NCI-H510A treated with DMSO at 0.1 percent for 48 hours (cell line): ENCODE measurements at places on chromosomes 12 and 14.

DNA sequence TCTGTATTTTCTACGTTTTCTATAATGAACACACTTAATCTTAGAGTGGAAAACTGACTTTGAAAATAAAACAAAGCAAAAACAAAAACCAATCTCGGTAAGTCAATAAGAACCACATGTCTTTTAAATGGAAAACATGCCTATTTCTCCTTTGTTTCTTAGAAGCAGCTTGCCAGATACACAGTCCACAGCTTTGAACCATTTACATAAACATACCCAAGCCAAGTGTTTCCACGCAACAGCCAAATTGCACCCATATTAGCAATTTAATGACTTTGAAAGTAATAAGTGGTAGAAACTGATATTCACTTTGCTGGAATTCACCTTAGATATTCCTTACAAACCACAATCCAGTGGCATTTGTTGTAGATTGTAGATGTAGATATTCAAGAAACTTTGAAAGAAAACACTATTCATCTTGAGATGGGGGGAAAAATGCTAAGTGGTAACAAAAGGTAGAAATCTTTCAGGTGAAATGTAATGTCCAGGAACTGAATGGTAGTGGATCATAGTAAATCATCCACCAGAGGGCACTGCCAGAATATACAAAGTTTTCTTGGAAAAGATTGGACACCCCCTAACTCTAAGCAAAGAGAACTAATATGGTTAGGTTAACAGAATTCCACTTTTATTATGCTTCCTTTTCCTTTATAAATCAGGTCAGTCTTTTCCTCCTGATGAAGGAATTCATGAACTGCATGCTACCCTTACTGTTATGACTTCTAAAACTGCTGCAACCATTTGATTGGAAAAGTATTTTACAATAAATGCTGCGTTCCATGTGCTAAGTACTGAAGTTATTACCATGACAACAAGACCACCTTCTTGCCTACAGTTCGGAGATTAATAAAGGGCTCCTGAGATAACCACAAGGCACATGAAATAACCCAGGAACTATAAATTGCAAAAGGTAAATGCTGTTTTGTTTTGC, 69.8 kb downstream of the RERG start:
- DNase-seq = peak; percentile 14

DNA sequence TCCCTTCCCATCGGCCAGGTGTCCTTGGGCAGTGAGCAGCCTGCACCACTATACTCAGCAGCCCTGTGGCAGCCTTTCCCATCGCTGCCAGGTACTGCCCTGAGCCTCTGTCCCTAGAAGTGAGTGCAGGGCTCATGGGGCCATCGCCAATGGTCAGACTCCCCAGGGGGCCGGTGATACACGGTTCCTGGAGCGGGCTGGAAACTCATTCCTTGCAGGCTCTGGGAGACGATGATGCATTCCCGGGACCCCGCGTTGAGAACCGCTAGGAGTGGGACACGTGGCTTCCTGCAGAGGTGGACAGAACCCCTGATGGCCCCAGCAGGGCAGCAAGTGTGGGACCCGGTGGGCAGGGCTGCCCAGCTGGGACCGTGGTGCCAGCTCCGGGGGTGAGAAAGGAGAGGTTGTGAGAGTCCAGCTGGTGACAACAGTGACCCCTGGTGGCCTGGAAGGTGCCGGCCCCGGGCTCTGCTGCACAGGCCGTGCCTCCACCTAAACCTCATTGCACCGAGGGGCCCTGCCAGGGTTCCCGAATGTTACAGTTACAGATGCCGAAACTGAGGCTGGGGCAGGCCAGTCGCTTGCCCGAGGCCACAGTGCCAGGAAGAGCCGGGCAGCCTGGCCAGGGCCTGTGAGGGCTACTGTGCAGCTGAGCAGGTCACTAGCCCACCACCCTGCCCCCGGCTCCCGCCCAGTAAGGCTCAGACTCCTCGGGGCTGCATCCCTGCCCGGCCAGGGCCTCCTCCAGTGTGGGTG, 33.8 kb downstream of the FBRSL1 start:
- DNase-seq = no peak

GRCh38 chr12:23063206-23063605, 438.2 kb downstream of the ETNK1 start:
- no peak for DNase-seq

- DNase-seq = no peak
Measured at GRCh38 chr12:25384038-25384892, 133.5 kb upstream of the KRAS start.

GRCh38 chr12:7346551-7347225, 42.8 kb downstream of the ACSM4 start:
- no peak for DNase-seq

GRCh38 chr12:3869865-3870264, 3.3 kb downstream of the PARP11 start:
- no peak for DNase-seq

- DNase-seq = no peak
Measured at GRCh38 chr12:20524113-20524512, 155.8 kb downstream of the PDE3A start.

- no peak for DNase-seq
Measured at GRCh38 chr14:74616507-74616906, 4.5 kb upstream of the LTBP2 start.

DNA sequence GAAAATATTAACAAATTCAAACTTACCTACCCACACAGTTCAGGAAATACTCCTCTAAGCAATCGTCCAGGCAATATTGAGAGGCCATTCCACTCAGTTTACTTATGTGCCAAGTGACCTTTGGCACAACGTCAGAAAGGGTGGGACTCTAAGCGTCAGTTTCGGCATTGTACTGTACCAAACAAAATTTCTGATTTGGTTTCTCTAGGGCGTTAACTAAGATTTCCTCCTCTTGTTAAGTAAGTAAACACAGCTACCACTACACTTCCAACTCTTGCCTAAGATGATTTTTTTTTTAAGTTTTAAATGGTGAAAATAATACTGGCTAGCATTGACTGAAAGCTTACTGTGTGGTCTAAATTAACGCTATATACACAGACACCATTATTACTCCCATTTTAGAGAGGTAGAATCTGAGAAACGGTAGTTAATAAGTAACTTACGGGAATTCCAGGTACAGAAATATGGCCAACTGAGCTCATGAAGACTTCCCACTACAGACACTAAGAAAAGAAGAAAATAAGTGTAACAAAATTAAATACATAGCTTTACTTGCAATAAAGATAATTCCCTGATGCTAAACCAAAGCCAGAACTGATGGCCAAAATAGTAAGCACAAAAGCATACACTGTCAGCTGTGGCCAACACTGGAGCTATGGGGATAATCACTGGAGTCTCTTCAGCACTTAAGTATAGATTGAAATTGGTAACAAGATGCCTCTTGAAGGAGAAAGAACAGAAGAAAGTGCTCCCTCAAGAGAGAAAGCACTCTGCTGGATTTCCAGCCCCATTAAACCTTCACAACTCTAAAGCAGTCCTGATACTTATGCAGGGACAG, 76.1 kb downstream of the EPS8 start:
- DNase-seq = no peak

DNA sequence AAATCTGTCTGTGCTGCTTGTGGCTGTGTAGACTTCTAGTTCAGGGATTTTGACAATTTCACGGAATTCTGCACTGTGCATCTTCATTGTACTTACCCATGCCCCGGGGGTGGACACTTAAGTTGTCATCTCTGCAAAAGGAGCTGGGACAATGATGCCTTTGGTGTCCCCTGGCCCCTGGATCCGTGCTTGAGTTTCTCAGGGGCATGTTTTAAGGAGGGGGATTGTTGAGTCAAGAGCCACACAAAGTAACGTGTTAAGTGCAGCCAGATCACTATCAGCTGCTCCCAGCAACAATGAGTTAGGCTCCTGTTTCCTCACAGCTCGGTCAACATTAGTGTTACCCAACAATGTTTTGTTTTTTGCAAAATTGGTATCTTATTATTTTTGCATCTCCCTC, 305.0 kb upstream of the DIO3 start:
- DNase-seq = no peak

DNA sequence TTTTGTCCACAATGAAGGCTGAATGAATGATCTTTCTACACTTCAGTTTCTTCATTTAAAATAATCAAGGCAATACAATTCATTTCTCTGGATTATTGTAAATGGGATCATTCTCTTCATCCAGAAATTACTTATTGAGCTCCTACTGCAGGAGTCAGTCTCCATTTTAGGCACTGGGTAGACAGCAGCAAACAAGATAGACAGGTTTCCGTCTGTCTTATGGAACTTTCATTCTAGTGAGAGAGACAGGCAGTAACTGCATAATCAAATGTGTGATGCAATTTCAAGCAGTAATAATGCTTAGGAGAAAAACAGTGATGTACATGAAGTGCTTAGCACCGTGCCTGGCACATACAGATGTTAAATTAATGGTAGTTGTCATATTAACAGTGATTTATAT, 118.9 kb downstream of the SUDS3 start:
- DNase-seq = no peak

DNA sequence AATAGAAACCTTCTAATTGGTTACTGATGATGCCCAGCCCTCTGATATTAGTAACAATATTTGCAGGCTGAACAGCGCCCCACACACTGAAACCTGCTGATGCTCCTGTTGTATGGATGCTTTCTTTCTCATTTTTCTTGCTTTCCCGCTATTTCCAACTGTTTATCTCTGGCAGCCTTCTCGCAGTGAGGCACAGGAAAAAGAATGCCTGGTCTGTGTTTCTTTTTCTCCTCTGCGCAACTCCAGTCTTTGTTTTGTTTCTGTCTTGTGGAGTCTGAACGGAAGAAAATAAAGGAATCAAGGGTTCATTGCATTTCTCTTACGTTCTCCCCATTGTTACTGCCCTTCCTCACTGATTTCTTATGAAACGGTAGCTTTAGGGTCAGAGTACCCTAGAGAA, 451.2 kb downstream of the EGLN3 start:
- no peak for DNase-seq

GRCh38 chr12:79155683-79156082, 291.1 kb downstream of the SYT1 start:
- no peak for DNase-seq

DNA sequence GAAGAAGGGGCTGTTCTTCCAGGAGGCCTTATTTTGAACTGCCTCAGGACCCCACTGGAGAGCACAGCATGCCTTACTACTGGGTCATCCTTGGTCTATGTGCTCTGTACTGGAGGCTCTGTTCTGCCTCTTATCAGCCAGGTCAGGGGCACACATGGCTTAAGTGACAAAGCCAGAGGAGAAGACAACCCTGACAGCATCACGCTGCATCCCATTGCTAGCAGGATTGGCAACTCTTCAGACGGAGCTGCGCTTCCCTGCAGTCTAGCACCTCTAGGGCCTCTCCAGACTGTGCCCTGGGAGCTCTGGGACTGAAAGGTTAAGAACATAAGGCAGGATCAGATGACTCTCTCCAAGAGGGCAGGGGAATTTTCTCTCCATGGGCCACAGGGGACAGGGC, 17.3 kb upstream of the TIGAR start:
- DNase-seq = no peak

GRCh38 chr12:108511633-108512540, 3.2 kb upstream of the FICD start:
- DNase-seq = peak; percentile 78

DNA sequence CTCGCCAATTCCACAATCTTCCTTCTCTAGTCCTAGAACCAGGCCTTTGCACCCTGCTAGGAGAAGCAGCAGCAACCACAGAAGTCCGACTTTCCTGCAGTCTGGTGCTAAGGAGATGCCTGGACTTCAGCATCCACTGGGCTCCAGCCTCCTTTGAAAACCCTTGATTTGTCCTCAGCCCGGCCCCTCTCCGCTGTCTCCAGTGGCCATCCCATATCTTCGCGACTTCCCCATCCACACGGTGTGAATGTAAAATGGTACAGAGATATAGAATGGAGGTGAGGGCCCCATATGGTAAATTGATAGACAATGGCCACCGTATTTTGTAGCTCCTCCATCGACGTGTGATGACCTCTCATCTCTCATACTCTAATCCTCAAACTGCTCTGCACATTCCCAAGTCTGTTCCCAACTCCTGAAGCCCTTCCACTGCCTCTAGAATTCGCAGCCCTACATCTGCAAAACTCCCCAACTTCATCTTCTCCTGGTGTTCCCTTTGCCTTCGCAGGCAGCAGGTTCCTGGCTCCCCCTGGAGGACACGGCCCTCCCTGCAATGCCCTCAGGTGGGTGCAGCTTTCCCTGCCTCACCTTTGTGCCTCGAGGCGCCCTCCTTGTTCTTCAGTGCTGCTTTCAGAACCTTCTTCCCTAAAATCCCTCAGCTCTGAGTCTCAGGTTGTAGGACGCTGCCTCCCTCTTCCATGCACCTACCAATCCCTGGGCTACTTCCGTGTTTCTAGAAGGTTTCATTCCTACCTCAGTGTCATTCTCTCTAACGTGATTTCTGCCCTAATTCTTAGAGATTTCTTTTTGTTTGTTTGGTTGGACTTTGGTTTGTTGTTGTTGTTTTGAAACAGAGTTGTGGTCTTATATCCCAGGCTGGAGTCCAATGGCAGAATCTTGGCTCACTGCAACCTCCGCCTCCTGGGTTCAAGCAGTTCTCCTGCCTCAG, 36.7 kb downstream of the TMBIM6 start:
- DNase-seq = peak; percentile 43

DNA sequence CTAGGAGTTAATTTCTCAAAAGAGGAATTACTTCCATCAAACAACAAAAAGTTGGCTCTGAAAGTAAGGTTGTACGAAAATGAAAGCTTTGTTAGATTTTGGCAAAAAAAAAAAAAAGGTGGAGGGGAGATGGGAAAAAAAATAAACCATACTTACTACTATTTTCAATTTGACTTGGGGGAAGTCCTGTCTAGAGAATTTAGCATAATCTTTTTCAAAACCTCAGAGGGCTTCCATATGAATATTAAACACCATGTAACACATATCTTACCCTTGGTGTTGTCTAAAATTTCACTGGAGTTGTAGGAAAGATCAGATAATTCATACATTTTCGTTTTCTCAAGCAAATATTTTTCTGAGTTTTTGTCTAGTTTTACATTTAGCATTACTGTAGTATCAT, 17.5 kb downstream of the GRIP1 start:
- no peak for DNase-seq

GRCh38 chr12:33267641-33268040, 172.0 kb downstream of the SYT10 start:
- no peak for DNase-seq

DNA sequence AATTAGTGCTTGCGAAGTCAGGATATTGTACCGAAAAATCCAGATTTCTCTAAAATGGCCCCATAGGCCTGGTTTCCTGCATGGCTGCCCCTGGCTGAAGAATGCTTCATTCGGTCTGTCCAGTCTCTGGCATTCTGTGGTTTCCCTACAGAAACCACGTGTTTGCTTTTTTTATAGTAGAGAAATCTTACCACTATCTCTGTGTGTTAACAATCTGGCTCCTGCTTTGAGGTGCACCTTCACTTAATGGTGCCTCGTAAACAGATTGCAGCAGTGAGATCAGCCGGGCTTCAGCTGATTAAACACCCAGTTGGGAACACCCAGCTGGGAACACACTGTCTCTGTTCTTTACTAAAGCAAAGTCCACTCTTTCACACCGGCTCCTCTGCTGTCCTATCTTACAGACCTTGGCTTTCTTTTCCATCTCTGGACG, 6.7 kb upstream of the DNAAF2 start:
- DNase-seq = peak; percentile 17

GRCh38 chr12:57654042-57654441, 21.0 kb upstream of the B4GALNT1 start:
- DNase-seq = no peak
